Body of pancreas (tissue), 4 donors: ENCODE measurements at places on chromosomes 13 and 19.

- DNase-seq = no peak
Measured at GRCh38 chr13:84894749-84895148, 904.5 kb downstream of the SLITRK6 start.

GRCh38 chr19:51009061-51009891 is 7.9 kb upstream of the KLK8 start:
- no peak for DNase-seq

- no peak for DNase-seq
Measured at GRCh38 chr13:49326222-49326917, 78.6 kb downstream of the CDADC1 start.

GRCh38 chr13:41700790-41701310 is 243.5 kb downstream of the RGCC start:
- peak; percentile 55 for DNase-seq

DNA sequence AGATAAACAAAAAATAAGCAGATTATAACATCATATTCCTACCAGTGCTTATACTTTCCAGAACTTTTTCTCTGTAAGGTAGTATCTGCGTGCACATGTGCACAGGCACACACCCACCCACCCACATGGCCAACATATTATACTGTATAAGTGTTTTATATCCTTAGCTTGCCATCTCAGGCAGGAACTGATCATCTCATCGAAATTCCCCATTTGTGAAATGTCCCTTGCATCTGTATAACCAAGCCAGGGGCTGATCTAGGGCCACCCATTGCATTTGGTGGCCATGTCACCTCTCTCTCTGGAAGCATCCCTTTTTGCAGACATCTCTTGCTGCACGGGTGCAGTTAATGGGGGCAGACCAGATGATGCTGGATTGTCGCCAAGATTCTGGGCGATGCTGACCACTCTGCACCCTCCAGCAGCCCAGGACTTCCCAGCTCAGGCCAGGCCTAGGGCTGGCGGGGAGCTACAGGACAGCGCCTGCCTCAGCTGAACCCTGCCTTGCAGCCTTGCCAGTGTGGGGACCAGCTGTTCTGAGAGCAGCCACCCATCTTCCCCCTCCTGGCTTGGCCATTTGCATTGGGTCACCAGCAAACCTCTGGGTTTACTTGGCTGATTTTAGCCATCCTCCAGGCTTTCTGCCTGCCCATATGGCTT is 95.9 kb downstream of the SLC7A1 start:
- DNase-seq = no peak

- no peak for DNase-seq
Measured at GRCh38 chr19:13926010-13926409, 12.2 kb downstream of the PODNL1 start.

DNA sequence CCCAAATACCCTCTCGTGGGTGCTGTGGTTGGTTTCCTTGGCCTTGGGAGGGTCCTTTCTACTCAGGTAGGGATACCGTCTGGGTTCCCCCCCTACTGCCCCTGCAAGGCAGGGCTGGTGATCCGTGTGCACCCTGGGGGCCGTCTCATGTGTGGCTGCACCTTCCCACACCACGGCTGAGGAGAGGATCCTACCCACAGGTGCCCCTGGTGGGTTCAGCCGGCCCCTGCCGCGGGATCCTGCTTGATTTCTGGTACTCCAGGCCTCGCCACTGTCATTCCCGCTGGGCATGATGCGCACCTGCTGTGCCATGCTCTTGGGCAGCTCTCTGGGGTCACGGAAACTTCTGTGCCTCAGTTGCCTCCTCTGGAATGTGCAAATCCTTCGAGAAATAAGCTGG is 30.8 kb downstream of the EFNA2 start:
- DNase-seq = no peak

GRCh38 chr19:29145756-29146155 is 67.2 kb downstream of the UQCRFS1 start:
- no peak for DNase-seq

GRCh38 chr19:16944626-16945363 is 56.0 kb downstream of the F2RL3 start:
- DNase-seq = no peak

- DNase-seq = peak; percentile 49
Measured at GRCh38 chr19:35767288-35768081, 7.9 kb upstream of the ARHGAP33 start.

- no peak for DNase-seq
Measured at GRCh38 chr19:47228937-47229675, 1.9 kb downstream of the BBC3 start.

DNA sequence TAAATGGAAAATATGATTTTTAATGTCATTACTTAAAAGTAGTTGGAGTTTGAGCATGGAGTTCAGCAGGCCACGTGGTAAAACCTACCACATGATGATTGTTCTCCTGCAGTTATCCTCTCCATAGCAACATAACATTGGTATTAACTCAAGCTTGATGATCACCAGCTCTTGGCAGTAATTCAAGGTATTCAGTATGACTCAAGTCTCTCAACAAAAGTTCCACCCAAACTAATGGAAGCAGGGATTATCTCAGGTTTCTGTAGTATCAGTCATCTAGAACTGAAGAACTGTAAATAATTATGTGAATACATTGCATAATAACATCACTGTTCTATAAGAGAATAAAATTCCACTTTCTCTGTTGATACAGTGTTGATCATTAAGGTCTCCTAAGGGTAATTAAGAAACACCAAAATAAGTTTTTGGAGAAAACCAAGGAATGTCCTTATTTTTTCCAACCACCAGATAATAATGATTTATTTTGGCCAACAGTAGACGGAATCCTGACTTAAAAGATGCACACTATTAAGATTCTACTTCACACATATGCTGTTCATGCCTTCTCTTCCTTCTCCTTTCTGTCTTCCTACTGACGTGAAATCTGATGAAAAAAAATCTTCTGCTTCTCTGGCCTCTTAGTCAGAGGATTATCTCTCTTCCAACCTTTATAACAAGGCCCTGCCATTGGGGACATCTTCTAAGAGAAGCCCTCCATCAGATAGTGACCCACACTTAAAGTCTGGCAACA is 1092.3 kb downstream of the EFNB2 start:
- no peak for DNase-seq

DNA sequence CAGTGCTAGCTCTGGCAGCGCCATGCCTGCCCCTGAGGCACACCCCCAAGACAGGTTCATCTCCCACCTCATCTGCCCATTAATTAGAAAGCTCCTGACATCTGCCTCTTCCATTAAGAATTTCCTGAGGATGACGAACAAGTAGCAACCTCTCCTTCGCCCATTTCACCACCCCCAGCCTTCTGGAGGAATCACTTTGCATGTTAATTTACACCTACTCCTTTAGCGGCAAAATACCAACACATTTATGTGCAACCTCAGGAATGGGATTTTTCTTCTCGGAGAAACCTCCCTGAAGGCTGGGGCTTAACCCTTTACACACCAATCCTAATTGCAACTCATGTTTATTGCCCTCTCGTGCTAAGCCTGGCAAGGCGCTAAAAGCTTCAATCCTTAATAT is 13.8 kb downstream of the SLC7A1 start:
- no peak for DNase-seq

DNA sequence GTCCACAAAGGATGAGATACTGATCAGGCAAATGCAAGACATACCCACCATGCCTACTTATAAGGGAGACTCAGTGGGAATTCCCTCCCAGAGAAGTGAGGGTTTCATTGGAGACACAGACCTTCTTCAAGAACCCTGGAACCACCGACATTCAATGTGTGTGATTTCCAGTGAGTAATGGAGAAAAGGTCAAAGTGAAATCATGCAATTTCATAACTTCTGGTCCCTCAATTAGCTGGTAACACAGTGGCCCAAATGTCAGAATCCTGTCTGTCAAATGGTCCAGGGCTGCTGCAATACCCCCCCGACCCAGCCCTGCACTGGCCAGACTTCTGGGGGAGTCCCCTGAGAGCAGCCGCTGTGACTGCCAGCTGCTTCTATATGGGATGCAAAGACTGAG is 4.7 kb upstream of the METTL21C start:
- DNase-seq = no peak

GRCh38 chr13:64639206-64639605 is 2590.9 kb downstream of the PCDH9 start:
- DNase-seq = no peak

DNA sequence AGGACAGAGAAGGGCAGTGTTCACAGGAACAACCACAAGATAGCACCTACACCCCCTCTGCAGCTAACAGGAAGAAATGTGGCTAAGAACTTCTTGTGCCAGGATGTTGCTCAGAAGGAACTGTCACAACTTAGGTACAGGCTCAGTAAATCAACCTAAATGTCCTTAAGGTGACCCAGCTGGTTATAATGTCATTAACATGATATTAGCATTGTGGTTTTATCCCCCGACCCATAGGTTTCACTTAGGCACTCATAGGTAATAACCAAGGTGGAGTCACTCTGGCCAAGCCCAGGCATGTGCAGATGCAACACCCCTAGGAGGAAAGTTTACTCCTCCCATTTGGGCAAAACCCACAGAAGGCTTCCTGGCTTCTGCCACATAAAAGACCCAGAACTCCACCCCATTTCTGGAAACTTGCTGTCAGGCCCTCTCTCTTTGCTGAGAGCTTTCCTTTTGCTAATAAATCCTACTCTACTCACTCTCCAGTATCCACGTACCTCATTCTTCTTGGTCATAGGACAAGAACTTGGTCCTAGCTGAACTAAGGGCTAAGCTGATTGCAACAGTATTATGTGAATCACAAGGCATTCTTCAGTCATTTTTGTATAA is 951.3 kb downstream of the SLITRK5 start:
- no peak for DNase-seq

DNA sequence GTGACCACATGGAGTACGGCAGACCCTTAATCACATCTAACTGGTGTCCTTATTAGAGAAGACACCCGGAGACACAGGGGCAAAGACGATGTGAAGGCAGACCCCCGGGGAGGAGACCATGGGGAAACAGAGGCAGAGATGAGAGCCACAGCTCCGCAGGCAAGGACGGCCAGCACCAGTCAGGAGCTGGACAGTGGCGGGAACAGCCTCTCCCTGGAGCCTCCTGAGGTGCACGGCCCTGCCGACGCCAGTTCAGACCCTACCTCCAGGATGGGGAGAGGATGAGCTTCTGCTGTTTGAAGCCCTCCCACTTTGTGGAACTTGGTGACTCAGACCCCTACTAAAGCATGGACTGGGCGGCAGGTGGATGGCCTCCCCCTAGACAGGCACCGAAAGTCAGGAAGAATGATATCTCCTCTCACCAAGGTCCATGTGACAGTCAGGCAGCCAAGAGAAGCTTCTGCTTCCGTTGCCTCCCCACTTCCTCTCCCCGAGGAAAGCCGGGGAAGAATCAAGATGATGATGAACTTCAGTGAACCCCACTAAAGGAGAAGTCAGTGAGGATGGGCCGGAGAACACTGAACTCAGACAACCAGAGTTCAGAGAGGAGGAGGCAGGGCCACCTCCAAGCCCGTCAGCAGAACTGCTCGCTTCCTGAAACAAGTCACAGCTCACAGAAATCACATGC is 25.4 kb downstream of the RAB20 start:
- DNase-seq = no peak

- DNase-seq = no peak
Measured at GRCh38 chr13:33832872-33833271, 14.9 kb downstream of the RFC3 start.

- DNase-seq = peak; percentile 82
Measured at GRCh38 chr19:42401365-42402303, 11.5 kb upstream of the CNFN start.

GRCh38 chr19:49672131-49672919 is 4.7 kb upstream of the PRMT1 start:
- peak; percentile 84 for DNase-seq

DNA sequence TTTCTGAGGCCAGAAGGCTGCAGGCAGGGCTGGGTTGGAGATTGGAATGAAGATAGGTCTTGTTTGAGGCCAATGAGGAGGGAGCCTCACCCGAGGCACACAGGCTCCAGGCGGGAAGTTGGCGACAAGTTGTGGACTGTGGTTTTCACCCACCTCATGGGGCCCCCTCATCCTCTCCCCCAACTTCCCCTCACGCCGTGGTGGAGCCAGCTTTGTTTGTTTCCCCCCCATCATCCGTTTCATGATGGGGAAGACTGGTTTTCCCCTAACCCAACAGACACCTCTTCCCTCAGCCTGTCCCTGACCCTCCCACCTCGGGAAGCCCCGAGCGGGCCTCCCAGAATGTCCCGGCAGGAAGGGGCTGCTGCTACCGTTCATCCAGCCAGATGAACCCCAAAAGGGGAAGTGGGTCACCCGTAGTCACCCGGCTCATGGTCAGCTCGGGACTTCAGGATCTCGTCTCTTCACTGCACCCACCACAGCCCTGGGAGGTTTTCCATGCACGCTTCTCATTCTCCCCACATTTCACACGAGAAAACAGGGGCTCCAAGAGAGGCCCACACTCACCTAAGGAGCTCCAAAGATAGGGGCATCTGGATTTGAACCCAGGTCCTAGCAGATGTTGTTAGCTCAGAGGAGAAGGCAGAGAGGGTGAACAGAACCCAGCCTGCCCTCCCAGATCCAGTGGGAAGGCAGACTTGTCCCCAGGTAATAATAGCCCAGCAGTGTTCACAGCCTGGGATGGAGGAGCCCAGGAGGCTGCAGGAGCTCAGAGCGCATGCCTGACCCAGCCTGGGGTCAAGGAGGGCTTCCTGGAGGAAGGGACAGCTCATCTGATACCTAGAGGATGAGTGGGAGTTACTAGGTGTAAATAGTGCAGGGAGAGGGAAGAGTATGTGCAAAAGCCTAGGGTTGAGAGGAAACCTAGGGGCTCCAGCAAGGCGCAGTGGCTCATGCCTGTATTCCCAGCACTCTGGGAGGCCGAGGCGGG is 23.5 kb downstream of the CEACAM16 start:
- peak; percentile 43 for DNase-seq

GRCh38 chr13:45063261-45063860 is 56.9 kb upstream of the GTF2F2 start:
- no peak for DNase-seq

DNA sequence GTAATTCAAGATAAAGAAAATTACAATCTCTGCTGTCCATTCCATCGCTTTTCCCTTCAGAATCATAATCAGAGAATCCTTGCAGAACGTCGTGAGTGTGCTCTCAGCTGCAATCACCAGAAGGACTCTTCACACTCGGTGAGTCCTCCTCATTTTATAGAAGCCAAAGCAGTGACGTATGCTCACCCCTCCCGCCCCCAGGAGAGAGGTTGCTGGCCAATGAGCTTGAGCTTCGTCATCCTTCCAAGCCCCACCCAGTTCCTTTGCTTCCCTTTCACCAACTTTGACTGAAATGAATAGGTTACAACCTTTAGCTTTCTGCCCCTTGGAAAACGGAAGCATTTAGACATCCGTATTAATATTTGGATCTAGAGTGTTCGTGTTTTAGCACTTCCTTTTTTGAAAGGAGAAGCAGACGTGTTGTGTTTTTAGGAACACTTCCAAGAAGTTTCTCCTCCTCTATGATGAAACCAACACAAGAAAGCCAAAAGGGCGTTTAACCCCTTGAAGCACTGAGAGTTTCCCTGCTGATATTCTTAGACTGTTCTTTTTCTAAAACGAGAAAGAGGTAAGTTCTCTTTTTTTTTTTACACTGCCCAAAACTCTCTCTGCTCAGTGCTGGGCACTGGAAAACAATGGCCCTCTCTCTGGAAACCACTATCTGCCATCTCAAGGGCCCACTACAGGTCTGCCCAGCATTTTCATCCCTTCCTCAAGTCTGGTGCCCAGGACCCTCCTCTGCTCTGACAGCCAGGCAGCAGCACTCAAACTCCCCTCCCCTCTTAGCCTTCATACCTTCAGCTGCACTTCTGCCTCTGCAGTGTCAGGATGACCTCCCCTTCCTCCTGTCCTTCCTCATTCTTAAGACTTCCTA is 44.3 kb upstream of the CEACAM21 start:
- DNase-seq = peak; percentile 58
